BE2C (cell line): ENCODE measurements at places on chromosomes 7 and 10.

DNA sequence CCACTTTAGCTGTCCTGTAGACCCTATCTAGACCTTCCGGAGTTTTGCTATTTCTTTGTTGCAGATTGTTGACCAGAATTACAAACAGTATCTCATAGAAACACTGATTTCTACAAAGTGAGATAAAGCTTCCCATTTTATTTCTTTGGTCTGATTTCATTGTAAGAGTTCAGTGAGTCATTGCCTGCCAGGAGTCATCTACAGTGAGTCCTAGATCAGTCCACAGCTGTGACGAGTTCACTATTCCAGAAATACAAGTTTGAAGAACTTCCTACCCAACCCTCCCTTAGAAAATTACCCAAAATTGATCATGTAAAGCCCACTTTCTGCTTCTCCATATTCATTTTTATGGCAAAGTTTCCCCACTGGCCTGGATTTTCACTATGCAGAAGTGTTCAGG, 905.5 kb downstream of the CNTNAP2 start:
- DNase-seq, result no peak

- DNase-seq, result no peak
These were observed 96.4 kb downstream of the CUX1 start for GRCh38 chr7:101913851-101914250.

DNA sequence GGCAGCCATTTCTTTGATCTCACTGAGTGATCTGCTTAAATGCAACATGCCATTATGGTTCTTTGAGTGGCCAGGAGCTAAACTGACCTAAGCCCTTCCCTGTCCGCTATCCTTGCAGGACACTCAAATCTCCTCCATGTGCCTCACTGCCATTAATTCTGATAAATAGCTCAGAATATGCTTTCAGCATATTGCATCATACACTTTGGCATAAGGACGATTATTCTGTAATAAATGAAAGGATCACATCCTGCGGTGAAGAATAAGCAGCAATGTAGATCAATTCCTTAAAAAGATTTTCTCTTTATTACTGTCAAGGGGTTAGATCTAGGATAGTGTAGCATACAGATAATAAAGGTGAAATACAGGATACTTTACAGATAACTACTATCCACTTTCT, 231.8 kb upstream of the CTBP2 start:
- no peak for DNase-seq

GRCh38 chr10:93452143-93452542, 30.0 kb downstream of the MYOF start:
- DNase-seq, result no peak

GRCh38 chr10:18211862-18212261, 71.6 kb downstream of the CACNB2 start:
- no peak for DNase-seq

DNA sequence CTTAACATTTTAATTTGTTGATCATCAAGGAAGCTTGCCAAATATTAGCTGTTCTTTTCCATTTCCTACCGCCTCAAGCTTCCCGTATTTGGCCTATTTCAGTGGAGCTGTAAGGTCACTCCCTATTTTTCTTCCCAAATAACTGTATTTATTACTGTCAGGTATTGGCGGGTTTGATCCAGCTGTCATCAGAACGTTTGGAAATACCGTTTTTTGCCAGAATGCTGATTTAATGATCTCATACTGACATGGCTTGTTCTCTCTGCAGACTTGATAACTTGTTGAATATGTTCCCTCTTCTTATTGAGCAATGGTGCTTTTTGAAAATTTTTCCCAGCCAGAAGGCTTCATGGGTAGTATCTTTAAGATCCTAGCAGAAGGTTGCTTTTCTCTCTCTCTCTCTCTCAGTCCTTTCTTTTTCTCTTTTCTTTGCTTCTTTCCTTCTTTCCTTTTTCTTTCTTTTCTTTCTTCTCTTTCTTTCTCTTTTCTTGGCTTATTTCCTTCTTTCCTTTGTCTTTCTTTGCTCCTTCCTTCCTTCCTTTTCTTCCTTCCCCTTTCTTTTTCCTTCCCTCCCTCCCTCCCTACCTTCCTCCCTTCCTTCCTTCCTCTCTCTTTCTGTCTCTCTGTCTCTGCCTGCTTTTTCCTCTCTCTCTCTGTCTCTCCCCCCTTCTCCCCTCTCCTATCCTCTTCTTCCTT, 42.1 kb downstream of the CUX1 start:
- no peak for DNase-seq

GRCh38 chr10:10020945-10021344, 996.7 kb upstream of the CELF2 start:
- DNase-seq, result no peak

- DNase-seq, result no peak
These were observed 77.4 kb downstream of the DLG5 start for GRCh38 chr10:77849039-77849664.

DNA sequence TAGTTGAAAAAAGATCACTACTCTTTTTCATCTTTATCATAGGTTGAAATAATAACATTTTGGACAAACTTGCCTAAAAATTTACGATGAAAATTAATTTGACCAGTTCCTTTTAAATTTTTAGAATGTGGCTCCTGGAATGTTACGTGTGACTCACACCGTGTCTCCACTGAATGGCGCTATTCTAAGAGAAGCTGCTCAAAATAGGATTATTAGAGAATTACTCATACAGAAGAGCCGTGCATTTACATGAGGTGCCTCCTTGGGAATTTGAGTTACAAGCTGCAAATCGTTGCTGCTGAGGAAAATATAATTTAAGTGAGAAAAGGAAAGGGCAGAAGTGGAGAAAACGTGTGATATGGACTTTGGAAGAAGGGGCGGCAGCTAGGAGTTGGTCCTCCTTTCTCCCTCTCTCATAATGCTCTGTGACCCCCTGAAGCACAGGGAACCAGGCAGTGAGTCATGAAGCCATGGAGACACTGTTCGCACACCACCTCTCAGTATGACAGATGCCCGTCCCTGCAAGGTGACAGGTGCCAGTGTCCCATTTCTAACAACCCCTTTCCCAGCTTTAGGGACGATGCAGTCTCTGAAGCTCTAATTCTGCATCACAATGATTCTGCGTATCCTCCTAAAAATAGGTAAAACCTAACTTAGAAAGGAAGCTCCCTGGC, 323.2 kb upstream of the COBL start:
- no peak for DNase-seq

GRCh38 chr10:5095687-5096086, 1.5 kb downstream of the AKR1C3 start:
- DNase-seq, result no peak

GRCh38 chr10:33975481-33975880, 641.0 kb upstream of the NRP1 start:
- DNase-seq, result no peak

- no peak for DNase-seq
These were observed 41.4 kb upstream of the IKZF1 start for GRCh38 chr7:50262916-50263690.

- DNase-seq, result no peak
These were observed 96.5 kb downstream of the KAT6B start for GRCh38 chr10:74922921-74923320.

GRCh38 chr7:136953386-136953785, 84.9 kb downstream of the CHRM2 start:
- DNase-seq, result no peak

DNA sequence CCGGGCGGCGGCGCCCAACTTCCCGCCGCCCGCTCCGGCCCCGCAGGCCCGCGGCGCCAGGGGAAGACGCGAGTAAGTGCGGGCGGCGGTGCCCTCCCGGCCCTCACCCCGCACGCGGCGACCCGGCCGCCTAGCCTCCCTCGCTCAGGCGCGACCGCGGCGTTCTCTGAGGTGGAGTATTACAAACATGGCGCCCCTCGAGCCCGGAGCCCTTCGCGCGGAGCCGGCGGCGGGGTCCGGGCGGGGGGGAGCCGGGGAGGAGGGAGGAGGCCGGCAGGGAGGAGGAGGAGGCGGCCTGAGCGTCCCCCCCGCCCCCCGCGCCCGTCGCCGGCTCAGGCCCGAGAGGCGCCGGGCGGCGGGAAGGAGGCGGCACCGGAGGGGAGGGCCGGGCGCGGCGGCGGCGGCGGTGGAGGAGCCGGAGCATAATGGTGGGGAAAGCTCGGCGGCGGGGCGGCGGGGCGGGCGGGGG, at the start of gene ZMYND11:
TSS of gene ZMYND11 (plus strand) at position 324 of the 469 bp plus-strand sequence. CDS start 44,558 bp downstream, outside the sequence.
- DNase-seq, result peak; percentile 69

- DNase-seq, result peak; percentile 26
These were observed 151.0 kb downstream of the CHN2 start for GRCh38 chr7:29345590-29345989.

- no peak for DNase-seq
These were observed 19.5 kb upstream of the PNLIP start for GRCh38 chr10:116526219-116526618.
